ENCODE measurements at places on chromosomes 12 and 14.

- no peaks in the 10 kb centered on the region for H3K27me3 ChIP-seq
- H3K4me1 ChIP-seq: peaks cover 12% of the 10 kb centered on the region
- peak; percentile 81 for DNase-seq
- peak overlapping the region; percentile 64 for H3K27ac ChIP-seq
- no peaks in the 10 kb centered on the region for H3K36me3 ChIP-seq
These were observed 42.6 kb upstream of the MED13L start for GRCh38 chr12:116319898-116320621.

DNA sequence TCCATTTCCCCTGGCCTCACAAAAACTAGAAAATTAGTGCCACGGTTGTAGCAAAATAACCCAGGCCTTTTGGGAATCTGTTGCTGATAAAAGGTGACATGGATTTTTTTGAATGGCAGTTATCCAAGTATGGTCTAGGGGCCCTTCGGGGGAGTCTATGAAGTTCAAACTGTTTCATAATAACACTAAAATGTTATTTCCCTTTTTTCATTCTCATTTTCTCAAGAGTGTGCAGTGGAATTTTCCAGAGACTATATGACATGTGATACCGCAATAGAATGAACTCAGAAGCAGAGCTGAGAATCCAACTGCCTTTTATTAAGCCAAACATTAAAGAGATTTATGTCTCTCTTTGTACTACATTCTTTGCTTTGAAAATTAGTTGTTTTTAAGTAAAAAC lies 26.9 kb downstream of the GSTZ1 start:
- H3K27ac ChIP-seq: no peak overlapping the region
- DNase-seq: no peak
- no peak overlapping the region for H3K4me3 ChIP-seq
- no peaks in the 10 kb centered on the region for H3K27me3 ChIP-seq
- H3K4me1 ChIP-seq: no peaks in the 10 kb centered on the region

DNA sequence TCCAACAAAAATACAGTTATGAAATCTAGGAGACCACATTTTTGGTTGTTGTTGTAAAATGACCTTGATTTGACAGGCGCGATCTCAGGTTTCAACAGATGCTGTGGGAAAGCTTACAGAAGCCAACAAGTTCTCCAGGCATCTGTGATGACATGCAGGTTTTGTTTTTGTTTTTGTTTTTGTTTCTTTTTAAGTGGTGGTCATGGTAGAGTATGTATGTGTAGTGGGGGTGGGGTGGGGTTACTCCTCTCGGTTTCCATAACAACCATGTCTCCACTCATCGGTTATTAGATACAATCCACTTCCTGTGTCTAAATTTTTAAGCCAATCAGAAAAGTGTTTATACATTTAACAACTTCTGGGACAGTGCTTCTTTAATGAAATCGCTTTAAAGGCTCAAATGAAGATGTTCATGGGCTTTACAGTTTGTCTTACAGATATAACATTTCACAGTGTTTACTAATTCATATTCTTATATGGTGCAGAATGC lies 199.9 kb upstream of the FOXN3 start:
- H3K4me1 ChIP-seq: peaks cover 6% of the 10 kb centered on the region
- no peaks in the 10 kb centered on the region for H3K36me3 ChIP-seq
- DNase-seq: no peak
- H3K4me3 ChIP-seq: peak overlapping the region; percentile 44
- no peaks in the 10 kb centered on the region for H3K27me3 ChIP-seq
- no peak overlapping the region for H3K27ac ChIP-seq

GRCh38 chr14:74217672-74218448 lies 21.4 kb upstream of the VSX2 start:
- no peaks in the 10 kb centered on the region for H3K27me3 ChIP-seq
- no peak overlapping the region for H3K27ac ChIP-seq
- DNase-seq: peak; percentile 80
- no peaks in the 10 kb centered on the region for H3K4me1 ChIP-seq
- no peak overlapping the region for H3K4me3 ChIP-seq
- no peaks in the 10 kb centered on the region for H3K36me3 ChIP-seq
